Cardiac fibroblast (primary cell): ENCODE measurements at places on chromosomes 13 and 19.

GRCh38 chr13:89828506-89828905 lies 1519.0 kb upstream of the MIR17HG start:
- no peak for DNase-seq

- no peak for DNase-seq
These were observed 8.3 kb downstream of the RAB4B start for GRCh38 chr19:40786060-40787037.

DNA sequence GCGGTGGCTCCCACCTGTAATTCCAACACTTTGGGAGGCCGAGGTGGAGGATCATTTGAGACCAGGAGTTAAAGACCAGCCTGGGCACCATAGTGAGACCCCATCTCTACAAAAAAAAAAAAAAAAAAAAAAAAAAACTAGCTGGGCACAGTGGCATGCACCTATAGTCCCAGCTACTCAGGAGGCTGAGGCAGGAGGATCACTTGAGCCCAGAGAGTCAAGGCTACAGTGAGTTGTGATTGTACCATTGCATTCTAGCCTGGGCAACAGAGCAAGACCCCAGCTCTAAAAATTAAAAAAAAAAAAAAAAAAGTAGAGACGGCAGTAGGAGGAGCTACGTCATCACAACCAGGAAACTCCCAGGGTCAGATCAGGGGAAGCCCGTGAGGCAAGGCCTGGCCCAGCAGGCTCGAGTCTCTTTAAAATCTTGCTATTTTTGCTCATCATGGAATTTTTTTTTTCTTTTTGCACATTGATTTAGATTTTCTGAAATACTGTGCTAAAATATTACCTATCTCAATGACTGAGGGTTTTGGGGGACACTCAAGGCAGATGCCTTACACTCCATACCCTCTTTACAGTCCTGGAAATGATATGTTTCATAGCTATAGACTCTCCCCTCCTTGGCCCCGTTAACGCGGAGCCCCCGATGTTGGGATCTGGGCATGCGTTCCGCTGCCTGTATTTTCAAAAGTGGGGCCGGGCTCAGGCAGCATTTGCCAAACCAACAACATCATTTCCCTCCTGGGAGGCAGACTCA lies 44.4 kb upstream of the USE1 start:
- no peak for DNase-seq

GRCh38 chr19:34236035-34236987 lies 18.0 kb upstream of the GARRE1 start:
- no peak for DNase-seq

DNA sequence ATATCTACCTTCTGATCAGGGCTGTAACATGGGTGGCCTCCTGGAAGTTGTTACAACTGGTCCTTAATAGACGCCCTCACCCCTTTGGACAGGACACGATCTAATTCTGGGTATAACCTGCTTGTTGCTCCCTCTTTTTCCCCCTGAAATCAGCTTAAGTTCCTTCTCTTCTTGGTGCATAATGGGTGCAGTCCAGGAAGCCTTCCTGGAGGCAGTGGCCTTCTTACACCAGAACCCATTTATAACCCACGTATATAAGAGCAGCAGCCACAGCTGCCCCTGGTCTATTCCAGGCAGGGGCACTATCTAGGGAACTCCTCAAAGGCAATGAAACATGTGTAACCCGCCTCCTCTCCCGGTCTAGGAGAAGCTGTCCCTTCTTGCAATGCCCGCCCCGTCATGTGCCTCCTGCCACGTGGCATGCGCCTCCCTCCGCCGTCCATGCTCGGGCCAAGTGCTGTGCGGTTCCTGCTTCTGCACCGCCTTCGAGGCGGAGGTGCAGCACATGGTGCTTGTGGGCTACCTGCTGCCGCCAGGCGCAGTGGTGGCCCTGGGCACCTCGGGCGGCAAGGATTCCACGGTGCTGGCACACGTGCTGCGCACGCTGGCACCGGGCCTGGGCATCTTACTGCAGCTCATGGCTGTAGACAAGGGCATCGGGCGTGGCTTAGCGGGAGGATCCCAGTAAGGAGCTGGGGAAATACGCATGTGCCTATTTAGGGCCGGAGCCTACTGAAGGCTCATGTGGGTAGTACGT lies 27.3 kb downstream of the ZNF175 start:
- no peak for DNase-seq

- no peak for DNase-seq
These were observed 2.2 kb upstream of the TNFSF13B start for GRCh38 chr13:108267347-108267746.

- DNase-seq: no peak
These were observed 3.3 kb upstream of the OPA3 start for GRCh38 chr19:45587873-45588272.

GRCh38 chr13:43938449-43938848 lies 58.7 kb downstream of the LACC1 start:
- no peak for DNase-seq

- no peak for DNase-seq
These were observed 451.5 kb upstream of the MIR17HG start for GRCh38 chr13:90896002-90896401.

- DNase-seq: no peak
These were observed 36.2 kb downstream of the METTL21C start for GRCh38 chr13:102658660-102659059.

- no peak for DNase-seq
These were observed 32.3 kb upstream of the EHD2 start for GRCh38 chr19:47680858-47681332.

DNA sequence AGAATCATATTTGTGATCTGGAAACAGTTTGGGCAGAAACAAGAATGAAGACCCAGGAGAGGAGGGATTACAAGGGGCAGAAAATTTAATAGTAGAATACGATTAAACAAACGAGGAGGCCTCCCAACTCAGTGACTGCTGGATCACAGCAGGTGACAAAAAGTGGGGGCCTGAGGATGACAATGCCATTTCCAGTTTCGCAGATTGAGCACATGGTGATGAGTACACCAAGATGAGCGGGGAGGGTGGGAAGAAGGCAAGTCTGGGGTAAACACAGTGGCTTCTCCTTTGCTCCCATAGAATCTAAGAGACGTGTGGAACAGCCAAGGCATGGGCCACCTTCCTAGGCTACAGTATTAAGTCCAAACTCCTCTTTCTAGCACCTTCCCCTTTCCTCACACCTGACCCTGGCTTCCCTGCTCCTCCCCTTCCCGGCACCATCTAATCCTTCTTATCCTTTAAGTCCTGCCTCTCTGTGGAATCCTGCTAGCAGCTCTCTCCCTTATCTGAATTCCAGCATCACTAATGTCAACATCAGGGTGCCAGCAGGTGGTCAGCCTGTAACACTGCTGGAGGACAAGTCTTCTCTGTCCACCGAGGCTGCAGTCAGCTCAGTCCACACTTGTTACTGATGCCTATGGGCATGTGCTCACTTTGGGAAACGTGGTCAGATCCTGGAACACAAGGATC lies 13.5 kb downstream of the ATP7B start:
- no peak for DNase-seq

- DNase-seq: no peak
These were observed 35.4 kb downstream of the ZNF557 start for GRCh38 chr19:7104747-7105447.

- no peak for DNase-seq
These were observed 1.6 kb upstream of the TIMM13 start for GRCh38 chr19:2428756-2429711.

GRCh38 chr19:55118401-55118991 lies 1.1 kb upstream of the PPP1R12C start:
- DNase-seq: no peak

- DNase-seq: peak; percentile 84
These were observed 17.3 kb downstream of the PLD3 start for GRCh38 chr19:40365613-40366401.
